NCI-H187 treated with DMSO at 0.1 percent for 48 hours (cell line): ENCODE measurements at places on chromosomes 7 and 10.

DNA sequence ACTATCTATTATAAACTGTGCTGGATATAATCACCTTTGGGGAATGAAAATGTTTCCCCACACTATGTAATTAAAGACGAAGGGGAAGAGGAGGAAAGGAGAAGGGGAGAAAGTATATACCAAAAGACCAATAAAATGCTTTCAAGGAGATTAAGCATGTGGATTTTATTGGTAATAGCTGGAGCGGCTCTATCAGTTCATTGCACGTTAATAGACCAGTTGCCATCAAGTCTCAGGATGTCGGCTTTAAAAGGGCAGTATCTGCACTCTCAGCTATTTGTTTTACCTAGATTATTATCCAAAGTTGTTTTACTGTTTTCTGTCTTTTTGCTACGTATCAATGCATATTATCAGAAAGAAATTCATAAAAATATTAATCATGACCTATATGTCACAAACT lies 9.0 kb downstream of the ETV1 start:
- DNase-seq = no peak

DNA sequence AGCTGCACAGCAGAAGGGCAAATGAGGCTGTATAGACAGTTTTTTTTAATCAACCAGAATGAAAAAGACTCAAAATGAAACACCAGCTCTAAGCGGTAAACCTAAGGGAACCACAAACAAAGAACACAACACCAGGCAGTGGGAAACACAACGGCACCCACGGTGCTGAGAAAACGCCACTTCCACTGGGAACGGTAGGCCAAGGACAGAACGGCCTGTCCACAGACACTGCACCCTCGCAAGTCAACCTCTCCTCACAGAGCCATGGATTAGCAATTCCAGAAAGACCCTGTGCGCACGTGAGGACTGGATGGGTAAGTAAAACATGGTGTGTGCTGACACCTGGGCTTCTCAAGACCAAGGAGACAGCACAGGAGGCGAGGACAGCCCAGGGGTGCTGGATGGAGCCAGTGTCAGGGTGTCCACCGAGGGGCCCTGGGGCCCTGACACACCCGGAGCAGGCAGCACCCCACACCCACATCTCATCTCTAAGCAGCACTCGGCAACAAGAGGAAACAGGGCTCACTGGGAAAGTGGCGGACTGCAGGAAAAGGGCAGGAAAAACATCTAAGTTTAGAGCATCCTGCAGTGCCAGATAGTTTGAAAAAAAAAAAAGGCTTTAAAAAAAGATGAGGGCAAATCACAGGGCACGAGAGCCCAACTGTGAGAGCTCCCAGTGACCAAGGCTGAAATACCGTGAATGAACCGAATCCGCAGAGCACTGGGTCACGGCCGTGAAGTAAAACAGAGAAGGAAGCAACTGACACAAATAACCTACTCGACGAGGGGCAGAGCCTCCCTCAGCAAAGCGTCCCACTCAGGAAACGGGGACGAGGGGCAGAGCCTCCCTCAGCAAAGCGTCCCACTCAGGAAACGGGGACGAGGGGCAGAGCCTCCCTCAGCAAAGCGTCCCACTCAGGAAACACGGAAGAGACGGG lies 120.2 kb downstream of the MAD1L1 start:
- DNase-seq = no peak

DNA sequence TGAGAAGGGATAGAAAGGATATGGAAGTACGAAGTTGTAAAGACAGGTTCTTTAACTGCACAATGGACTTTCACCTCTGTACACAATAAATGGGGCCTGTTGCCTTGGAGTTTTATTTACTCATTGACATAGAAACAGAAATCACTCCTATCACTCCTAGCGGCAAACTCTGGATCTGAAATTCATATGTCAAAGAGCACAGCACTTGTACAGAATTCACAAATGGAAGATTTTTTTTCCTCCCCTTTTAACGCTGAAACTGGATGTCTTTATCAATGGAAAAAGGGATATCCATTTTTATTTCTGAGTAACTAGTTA lies 18.2 kb downstream of the NT5C3A start:
- DNase-seq = no peak

- DNase-seq = no peak
These were observed 72.4 kb upstream of the C1GALT1 start for GRCh38 chr7:7109934-7110333.

- no peak for DNase-seq
These were observed 13.7 kb upstream of the KBTBD2 start for GRCh38 chr7:32905175-32905662.

DNA sequence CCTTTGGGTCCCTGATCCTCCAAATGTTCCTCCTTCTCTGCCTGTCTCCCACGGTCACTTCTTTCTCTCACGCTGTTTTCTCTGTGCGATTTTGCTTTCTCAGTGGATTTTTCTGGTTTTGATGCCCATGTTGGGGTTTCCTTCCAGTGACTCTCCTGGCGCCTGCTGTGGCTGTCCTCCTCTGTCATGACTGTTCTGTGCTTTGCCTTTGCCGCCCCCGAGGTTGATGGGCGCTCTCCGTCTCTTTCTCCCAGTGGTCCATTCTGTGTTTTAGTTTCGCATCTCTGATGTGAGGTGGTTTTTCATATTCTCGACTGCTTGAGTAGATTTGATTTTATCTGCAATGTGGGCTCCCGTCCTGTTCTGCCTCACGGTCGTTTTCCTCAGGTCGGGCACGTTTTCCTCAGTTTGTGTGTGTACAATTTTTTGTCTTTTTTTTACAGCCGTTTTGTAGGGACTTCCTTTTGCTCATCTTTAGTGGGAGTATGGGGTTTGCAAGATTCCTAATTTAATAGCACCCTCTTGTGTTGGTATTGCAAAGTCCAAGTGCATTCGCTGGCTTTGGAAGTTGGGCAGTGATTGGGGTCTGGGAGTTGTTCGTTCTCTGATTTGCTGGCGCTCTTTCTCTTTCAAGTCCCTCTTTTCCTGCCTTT lies 100.0 kb downstream of the INPP5A start:
- no peak for DNase-seq

GRCh38 chr7:105866102-105866801 lies 10.1 kb downstream of the ATXN7L1 start:
- DNase-seq = peak; percentile 59

DNA sequence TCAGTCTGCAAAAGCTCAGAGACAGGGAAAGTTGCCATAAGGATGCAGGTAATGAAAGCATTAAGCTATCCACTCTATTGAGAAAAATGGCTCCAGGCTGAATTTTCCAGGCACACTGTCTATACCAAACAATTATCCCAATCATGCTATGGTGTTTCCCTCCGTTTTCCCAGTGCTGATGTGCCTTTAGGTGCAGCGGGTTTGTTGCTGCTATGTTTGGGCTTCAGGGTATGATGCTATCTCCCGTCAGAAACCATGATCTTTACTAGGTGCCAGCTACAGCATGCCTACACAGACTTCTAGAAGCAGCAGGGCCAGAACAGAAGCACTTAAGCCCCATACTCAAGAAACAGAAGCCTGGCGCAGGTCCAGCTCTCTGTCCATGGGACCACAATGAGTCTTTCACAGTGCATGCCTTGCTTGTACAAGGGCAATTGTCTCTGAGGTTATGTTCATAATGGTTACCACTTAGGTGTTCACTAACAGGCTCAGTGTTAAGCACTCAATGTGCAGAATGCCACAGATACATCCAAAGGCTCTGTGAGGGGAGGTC lies 19.4 kb downstream of the STEAP1B start:
- DNase-seq = peak; percentile 55

DNA sequence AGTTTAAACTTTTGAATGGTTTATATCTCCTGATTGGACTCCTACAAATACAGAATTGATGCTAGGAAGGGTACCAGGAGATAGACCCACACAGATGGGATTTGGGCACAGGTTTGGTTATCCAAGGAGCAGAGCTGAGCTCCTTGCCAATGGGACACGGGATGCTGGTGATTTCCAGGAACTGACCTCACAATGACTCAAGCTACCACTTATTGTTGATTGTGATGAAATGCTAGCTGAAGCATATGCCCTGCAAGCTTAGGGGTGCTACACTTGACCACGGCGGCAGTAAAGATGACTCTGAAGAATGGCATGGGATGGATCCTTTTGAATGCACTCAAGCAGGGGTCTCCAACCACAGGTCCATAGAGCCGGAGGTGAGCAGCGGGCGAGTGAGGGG lies 45.5 kb upstream of the VKORC1L1 start:
- no peak for DNase-seq

DNA sequence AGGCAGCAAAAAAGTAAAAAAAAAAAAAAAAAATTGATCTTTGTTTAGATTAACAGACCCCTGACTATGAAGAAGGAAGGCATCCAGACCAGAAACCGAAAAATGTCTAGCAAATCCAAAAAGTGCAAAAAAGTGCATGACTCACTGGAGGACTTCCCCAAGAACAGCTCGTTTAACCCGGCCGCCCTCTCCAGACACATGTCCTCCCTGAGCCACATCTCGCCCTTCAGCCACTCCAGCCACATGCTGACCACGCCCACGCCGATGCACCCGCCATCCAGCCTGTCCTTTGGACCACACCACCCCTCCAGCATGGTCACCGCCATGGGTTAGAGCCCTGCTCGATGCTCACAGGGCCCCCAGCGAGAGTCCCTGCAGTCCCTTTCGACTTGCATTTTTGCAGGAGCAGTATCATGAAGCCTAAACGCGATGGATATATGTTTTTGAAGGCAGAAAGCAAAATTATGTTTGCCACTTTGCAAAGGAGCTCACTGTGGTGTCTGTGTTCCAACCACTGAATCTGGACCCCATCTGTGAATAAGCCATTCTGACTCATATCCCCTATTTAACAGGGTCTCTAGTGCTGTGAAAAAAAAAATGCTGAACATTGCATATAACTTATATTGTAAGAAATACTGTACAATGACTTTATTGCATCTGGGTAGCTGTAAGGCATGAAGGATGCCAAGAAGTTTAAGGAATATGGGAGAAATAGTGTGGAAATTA lies 19.4 kb downstream of the GATA3 start:
- no peak for DNase-seq

GRCh38 chr7:38151556-38151955 lies 26.5 kb upstream of the STARD3NL start:
- no peak for DNase-seq

DNA sequence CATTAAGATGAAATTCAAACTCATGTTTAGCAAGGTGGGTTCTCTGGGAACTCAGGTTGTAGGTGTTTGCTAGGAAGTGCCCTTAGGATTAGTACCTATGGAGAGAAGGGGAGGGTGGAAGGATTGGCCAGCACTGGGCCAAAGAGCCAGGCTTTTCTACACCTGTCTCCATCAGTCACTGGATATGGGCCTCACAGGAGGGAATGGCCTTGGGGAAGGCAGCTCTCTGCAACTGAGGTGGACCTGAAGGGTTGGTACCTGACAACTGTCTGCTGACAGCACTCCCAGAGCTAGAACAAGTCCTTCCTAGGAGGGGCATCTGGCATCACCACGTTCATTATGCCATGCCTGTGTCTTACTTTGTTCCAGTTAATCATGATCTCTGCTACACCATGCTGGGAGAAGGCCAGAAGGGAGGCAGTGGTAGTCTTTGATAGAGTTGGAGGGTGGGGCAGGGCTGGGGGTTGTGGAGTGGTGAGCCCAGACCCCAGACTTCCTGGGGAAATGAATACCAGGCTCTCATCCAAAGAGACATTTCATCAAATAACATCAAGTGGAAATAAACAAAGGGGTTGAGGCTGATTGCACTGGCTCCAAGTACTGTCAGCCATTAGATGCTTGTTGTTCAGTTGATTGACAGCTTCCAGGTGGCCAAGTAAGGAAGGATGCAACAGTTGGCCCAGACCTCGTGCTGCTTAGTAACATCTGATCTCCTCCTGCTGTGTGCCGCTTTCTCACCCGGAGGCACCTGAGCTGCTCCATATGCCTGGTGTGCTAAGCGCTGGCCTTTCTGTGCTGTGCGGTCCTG lies 70.6 kb upstream of the PIK3CG start:
- DNase-seq = no peak

GRCh38 chr10:42475168-42476098 lies 162.9 kb downstream of the ZNF33B start:
- DNase-seq = no peak

DNA sequence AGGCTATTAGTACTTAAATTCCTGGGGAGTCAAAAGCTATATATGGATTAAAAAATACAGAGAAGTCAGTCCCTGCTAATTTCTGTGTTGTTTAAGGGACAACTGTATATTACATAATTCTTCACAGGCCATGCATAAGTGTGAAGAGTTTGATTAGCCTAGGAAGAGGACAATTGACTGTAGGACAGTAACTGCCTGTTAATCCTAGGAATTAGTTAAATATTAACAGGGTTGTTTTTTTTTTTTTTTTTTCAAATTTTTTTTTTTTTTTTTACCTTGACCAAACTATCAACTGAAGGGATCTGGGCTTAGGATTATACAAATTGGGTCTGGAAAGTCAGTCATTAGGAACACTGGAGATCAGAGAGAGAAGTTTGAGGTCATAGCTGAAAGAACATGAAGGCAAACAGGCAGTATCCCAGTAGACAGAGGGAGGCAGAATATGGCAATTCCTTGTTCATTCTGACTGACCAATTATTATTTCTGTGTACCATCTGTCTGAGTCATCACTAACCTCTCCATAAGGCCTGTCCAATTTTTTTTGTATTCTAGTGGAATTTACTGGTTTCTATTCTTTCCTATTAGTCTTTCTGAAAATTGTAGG lies 1139.2 kb downstream of the SORCS1 start:
- no peak for DNase-seq

GRCh38 chr7:25427721-25428120 lies 199.4 kb upstream of the NPVF start:
- DNase-seq = peak; percentile 48

DNA sequence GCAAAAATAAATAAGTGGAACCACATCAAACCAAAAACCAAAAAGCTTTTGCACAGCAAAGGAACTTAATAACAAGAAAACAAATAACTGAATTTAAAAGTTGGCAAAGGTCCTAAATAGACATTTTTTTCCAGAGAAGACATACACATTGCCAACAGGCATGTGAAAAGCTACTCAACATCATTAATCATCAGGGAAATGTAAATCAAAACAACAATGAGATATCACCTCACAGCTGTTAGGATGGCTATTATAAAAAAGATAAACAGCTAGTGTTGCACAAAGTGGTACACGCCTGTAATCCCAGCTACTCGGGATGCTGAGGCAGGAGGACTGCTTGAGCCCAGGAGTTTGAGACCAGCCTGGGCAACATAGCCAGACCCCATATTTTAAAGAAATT lies 2.2 kb upstream of the SUN3 start:
- no peak for DNase-seq

DNA sequence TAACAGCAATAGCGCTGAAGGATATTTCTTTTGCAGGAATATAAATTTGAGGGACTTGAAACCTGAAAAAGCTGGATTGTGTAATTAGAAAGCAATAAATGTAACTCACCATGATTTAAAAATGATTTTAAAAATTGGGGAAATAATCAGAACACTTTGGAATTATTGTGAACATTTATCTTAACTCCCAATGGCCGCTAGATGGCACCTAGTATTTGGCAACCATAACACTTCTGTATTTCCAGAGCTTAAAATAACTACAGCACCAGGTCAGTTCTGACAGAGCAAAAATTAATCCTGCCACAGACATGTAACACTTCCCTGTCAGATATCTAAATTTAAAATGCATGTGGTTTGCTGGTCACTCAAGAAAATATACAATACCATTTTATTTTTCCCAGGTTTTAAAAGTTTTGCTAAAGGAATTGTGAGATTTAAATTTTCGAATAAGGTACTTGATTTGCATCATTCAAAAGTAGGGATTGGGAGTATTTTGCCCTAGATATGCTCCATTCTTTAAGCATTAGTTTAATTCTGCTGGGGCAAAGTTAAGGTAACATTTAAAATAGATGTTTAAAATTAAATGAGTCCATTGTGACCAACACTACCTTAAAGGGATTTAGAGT lies 144.5 kb downstream of the PPP1R3A start:
- no peak for DNase-seq

GRCh38 chr10:103917302-103918052 lies 507 bp downstream of the STN1 start:
- no peak for DNase-seq
